ENCODE measurements at places on chromosomes 5 and 9.

DNA sequence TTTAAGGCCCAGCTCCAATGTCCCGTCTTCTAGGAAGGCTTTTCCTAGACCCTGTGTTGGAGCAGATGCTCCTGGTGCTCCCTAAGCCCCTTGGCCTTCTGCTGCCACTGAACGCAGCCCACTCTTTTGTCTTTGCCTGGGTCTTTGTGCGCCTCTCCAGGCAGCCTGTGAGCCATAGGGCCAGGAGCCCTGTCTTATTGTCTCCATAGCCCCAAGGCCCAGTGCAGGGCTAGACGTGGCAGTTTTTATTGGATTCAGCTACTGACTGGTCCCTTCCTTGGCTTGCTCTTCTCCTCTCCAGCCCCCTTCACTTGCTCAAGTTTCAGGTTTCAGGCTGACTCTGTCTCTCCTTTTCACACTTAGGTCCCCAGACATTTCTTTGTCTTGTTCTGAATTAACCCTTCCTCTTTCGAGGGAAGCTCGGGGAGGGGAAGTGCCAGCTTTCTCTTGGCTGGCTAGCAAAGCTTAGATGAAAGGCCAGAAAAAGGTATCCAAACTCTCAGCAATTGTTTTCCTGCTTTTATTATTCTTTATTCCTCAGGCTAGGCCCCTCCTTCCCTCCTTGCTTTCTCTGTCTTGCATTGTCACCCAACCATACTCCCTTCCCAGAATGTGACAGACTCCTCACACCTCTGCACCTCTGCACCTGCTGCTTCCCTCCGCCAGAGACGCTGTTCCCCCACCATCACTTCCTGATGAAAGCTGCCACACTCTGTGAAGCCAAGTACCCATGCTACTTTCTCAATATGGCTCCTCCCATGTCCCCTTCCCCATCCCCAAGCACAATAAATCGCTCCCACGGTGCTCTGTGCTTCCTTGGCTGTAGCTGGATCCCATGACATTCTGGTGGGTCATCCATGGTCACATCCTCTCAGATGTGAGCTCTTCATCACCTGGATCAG is 101.6 kb upstream of the CPEB4 start:
- DNase-seq: no peak

- DNase-seq: no peak
Measured at GRCh38 chr5:141779503-141779973, 97.5 kb upstream of the ARAP3 start.

GRCh38 chr9:112508377-112508776 is 21.8 kb downstream of the KIAA1958 start:
- DNase-seq: no peak

GRCh38 chr9:95771556-95772246 is 103.8 kb upstream of the ERCC6L2 start:
- DNase-seq: no peak

GRCh38 chr9:14249527-14249926 is 64.4 kb downstream of the NFIB start:
- no peak for DNase-seq

DNA sequence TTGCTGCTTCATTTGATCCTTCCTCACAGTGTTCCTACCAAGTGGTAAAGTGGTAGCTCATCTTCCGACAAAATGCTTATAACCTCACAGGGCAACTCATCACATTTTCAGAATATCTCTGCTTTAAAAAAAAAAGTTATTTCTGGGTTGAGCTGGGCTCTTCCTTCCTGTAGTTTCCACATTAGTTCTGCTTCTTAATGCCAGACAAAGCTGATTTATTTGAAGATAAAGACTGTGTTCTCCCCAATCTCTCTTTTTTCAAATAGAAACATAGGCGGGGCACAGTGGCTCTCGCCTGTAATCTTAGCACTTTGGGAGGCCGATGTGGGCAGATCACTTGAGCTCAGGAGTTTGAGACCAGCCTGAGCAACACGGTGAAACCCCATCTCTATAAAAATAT is 273.1 kb downstream of the ACTL7B start:
- no peak for DNase-seq

DNA sequence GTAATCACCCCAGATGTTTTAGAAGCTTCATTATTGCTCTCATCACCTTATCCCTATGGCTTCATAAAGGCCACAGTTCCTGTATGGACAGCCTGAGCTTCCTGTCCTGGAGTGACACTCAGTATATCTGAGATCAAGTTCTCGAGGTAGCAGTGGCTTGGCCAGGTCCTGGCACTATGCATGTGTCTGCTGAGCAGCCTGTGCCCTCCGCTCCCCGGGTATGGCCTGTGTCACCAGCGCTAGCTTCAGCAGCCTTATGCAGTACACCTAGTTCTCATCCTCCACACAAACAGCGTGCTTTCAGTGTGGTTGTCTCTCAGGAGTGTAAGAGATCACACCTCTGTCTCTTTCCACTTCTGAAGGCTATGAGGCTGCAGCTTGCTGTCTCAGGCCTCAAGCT is 514.7 kb downstream of the DIRAS2 start:
- DNase-seq: no peak

- no peak for DNase-seq
Measured at GRCh38 chr9:124022201-124023121, 10.9 kb downstream of the LHX2 start.

- DNase-seq: no peak
Measured at GRCh38 chr9:37512437-37512836, 26.7 kb downstream of the POLR1E start.

DNA sequence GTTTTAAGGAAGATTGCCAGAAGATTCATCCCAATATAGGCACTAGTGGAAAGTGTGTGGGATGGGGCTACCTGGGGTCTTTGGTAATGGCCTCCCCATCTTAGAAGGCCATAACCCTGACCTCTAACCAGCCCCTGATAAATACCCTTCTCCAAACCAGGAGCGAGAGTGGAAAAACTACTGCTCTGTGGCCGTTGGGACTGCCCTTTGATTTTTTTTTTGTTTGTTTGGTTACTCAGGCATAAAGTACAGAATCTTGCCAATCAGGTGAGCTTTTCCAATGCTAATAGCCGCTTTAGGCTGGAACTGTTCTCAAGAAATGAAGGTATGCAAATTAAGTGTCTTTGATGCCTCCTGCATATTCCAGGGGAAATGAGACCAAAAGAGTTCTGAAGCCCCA is 153.7 kb downstream of the ADAMTS12 start:
- no peak for DNase-seq

- no peak for DNase-seq
Measured at GRCh38 chr9:80074439-80074838, 502.7 kb downstream of the TLE4 start.

DNA sequence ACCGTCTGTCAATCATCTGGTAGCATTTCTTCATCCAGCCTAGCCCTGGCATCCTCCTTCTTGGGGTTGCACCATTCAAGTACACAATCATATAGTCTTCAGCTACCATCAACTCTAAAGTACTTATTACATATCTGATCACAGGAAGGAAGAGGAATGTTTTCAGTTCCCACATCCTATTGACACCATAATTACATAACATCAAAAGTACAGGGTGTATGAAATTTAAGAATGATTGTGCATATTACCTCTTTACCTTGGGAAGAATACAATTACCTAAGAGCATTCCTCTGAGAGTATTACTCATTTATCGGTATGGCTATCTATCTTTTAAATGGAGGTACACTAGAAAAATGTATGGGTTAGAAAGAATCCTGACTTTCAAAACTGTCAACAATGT is 126.8 kb upstream of the PCA3 start:
- DNase-seq: no peak

DNA sequence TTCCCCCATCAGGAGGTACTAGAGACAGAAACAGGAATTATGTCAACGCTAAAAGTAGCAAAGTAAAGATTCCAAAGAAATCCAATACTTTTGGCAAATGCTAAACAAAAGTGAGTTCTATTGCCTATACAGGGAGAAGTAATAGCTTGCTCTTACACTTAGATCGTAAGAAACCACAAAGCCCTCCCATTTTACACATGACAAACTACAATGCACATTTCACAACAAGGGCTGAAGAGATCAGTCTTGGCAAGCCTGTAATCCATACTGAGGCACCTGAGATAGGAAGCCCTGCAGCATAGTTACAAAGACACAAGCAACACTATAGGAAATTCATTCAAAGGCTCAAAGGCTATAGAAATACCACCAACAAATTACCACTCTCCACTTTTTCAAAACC is 7.7 kb downstream of the HNRNPK start:
- DNase-seq: no peak

DNA sequence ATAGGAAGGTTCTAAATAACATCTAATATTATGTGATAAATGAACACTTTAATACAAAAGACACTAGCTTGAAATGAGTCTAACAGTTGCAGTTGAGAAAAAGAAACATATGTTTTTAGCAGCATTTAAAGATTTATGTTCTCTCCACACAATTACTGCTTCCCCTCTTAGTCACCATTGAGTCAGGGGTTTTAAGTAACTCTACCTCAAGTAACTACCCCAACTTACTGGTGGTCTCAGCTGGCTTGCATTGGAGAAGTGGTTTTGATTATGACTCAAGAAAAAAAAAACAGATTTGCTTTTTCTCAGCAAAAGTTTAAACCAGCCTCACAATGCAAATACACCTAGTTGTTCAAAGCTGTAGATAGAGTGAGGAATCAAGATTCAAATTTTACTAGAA is 1216.5 kb upstream of the CDH9 start:
- DNase-seq: no peak

DNA sequence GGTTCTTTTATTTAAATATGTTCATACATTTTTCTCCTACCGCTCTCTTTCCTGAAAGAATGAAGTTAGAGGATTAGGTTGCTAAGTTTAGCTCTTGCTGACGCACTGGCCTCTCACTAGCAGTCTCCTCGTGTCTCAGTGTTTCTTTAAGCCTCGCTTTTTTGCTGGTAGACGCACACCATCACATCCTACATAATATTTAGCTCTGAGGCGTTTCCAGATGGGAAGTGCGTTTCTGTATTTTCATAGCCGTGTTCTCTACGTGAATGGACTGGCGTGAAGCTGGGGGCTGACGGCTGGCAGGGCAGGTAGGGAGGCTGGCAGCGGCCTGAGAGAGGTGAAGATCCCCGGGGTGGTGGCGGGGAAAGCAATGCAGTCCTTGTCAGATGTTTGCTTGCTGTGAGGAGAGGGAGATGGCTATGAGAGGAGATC is 79.2 kb upstream of the SPRY4 start:
- DNase-seq: no peak

DNA sequence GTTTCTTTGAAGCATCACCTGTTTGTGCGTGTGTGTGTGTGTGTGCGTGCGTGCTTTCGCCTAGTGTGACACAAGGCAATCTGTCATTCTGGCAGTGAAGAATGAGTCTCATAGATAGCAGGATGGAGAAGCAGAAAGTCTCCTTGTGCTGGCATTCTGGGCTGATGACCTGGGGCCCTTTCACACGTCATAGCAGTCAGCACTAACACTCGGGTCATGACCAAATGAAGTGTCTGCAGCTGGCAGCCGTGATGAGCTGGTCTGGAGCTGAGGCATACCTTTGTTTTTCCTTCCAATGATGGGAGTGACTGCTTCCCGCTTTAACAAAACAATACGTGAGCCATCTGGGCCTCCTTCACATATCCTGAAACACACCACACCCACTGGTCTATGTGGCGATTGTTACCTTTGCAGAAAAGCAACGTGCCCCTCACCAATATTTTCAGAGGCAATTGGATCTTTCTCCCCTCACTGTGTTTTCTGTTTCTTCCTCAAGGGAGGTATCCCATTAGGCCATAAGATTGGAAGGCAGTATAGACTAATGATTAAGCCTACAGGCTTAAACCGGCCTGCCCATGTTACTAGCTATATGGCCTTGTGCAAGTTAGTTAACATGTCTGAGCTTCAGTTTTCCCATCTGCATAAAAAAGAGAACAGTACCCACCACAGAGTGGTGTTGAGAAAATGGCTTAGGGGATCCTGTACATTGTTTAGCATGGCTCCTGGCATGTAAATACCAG is 88.8 kb downstream of the SREK1 start:
- no peak for DNase-seq

GRCh38 chr9:28999806-29000205 is 1426.5 kb upstream of the C9orf72 start:
- DNase-seq: no peak

- no peak for DNase-seq
Measured at GRCh38 chr9:18331808-18332209, 142.1 kb upstream of the ADAMTSL1 start.

DNA sequence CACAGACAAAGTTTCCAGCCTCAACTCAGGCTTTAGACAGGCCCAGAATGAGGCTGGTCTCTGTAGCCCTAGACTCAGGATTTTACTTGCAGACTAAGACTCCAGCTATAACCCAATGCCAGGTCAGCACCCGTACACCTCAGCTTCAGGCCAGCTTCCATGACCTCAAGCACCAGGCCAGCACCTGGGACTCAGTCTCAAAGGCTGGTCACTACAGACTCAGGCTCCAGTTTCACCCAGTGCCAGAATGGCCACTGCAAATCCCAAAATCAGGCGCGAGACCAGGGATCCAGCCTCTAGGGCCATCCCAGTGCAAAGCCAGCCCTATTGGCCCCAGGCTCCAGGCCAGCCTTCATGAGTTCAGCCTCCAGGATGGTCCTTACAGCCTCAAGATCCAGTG is 44.9 kb downstream of the C9 start:
- no peak for DNase-seq

GRCh38 chr9:136488247-136489214 is 5.7 kb upstream of the SEC16A start:
- no peak for DNase-seq

DNA sequence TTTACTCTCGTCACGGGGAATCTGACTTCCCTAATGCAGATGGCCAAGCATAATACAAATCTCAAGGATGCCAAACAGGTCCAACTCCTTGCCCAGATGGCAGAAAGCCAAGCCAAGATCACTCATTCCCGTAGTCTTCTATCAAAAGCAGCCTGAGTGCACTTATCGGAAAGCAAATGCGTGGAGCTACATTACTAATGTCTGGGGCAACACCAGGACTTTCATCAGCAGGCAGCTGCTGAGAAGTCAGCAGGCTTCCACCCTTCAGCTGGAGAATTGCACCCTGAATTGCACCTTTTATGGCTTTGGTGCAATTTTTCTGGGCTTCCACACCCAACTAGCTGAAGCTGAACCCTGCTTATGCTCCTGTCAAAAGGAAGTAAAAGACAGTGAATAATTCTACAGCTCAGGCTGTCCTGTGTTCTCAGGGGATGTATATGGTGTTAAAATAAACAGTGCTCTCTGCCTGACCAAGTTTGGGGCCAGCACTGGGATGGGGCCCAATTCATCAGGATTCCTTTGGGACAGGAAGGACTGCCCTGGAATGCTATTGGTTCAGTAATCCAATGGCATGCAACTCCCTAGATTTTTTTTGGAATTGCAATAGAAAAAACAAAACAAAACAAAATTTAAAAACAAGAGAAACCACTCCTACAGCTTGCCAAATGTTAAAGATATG is 92.6 kb downstream of the DPYSL3 start:
- DNase-seq: no peak

- no peak for DNase-seq
Measured at GRCh38 chr5:178351221-178352034, 118.8 kb upstream of the PHYKPL start.

GRCh38 chr5:67425514-67425913 is 228.9 kb upstream of the CD180 start:
- no peak for DNase-seq

- DNase-seq: no peak
Measured at GRCh38 chr9:12822111-12822510, 47.3 kb downstream of the LURAP1L start.
